ENCODE measurements at places on chromosomes 5 and 9.

DNA sequence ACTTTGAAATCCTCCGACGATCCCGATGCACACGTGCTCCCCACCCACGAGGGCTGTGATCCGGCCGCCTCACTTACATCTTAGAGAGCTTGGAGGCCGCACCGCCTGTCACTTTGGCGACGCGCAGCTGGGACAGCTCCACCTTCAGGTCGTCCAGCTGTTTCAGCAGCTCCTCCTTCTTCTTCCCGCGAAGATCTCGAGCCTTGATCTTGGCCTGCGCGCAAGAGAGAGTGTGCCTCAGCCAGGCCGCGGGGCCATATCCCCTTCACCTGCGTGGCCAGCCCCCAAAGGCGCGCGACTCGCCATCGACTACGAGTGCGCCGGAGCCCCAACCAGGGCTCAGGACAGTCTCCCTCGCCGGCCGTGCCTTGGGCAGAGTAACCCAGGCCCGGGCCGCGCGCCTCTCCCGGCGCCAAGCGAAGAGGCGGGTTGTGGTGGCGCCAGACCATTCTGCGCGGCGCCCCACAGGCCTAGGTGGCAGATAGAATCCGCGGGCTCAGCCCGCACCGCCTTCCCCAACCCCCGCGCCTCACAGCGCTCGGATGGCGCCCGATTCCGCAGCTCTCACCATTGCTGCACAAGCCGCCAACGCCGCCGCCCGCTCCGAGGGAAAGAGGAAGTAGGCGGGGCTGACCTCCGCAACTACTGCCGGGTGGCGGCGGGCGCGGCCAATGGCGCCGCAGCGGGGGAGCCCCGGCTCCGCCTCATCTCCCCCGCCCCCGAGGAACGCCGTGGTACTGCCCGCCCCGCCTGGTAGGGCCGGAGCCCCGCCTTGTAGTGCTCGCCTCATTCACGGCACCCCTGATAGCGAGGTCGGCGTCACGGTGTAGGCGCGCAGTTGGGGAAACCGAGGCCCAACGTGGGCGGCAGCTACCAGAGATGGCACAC, at the start of the genes ARPC5L and RPL35:
ARPC5L (plus strand) TSS at position 789 of the 888 bp plus-strand sequence. CDS start 7,161 bp downstream, outside the sequence.
RPL35 (minus strand) TSS at position 616 of the 888 bp plus-strand sequence; CDS start at position 571, 45 bp downstream.
- peak; percentile 95 for DNase-seq

DNA sequence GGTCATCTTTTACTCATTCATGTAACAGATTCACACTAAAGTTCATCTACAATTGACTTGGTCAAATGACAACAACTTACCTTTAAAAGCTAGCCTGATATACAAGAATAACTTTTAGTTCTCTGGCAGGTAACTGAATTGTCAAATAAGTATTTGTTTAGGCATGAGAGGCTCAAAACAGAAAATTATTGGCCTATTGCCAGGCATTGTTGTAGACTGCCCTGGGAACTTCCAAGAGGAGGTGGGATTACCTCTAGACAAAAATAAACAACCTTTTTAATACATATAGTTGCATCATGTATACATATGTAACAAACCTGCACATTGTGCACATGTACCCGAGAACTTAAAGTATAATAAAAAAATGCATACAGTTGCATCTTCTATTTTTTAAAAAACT, 18.2 kb upstream of the SLCO4C1 start:
- no peak for DNase-seq

DNA sequence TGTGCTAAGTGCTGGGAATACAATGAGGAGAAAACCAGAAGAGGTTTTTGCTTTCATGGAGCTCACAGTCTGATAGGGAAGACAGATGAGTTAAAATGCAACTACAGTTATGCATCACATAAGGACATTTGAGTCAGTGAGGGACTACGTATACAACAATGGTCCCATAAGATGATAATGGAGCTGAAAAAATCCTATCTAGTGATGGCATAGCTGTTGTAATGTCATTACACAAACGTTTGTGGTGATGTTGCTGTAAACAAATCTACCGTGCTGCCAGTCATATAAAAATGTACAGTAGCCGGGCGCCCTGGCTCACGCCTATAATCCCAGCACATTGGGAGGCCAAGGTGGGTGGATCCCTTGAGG, 110.1 kb upstream of the RAD23B start:
- no peak for DNase-seq

DNA sequence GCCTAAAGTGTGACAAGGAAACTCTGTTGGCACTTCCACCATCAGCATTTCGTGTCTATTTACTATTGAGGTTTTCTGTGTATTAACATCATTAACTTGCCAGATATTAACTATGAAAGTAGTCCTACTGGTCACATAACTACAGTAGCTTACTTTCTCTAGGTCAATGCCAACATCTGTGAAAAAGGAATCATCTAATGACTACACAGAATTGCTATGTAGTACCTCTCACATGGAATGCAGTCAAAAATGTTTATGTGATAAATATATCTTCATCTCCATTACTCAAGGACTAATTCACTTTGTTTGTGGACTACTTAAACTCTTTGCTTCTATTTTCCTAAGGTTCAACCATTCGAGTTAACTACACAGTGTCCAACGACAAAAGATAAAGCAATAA, 2.1 kb downstream of the SCAI start:
- DNase-seq: no peak

DNA sequence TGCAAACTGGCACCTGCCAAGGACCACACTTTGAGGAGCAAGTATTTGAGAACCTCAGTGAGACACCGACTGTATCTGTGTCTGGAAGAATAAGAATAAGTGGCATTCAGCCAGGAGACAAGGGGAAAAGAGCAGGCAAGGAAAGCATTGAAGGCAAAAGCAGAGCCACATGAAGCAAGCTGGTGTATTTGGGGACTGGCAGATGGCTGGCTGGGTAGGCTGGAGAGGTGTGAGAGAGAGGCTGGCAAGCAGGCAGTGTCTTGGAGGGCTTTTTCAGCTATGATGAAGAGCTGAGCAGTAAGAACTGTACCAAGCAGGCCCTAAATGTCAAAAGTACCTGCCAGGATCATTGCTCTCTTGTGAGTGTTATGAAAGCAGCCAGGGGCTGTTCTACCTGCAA, 14.1 kb upstream of the C5orf58 start:
- no peak for DNase-seq

DNA sequence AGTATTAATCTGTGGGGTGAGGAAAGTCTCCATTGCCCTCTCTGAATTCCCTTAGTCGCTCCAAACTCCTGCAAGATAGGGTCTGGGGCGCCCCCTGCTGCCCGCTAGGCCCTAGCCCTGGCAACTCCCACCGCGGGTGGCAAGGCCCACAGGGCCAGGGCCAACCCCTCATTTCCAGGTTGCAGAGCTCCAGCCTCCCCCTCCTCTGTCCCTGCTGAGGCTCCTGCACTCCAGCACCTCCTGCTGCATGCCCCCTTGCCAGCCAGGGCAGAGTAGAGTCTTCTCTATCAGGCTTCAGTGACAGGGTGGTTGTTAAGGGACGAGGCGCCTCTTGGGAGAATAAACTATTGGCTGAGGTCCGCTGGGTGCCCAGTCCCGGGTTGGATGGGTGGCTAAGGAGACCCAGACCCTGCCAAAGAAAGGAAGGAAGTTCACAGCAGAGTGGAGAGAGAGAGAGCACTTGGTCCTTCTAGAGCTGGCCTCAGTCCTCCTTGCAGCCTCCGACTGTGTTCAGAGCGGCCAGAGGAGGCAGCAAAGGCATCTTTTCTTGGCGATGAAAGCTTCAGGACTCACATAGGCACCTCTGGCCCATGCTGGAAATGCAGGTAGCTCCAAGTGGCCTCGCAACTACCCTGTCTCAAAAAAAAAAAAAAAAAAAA, 45.6 kb downstream of the SAR1B start:
- DNase-seq: peak; percentile 86

DNA sequence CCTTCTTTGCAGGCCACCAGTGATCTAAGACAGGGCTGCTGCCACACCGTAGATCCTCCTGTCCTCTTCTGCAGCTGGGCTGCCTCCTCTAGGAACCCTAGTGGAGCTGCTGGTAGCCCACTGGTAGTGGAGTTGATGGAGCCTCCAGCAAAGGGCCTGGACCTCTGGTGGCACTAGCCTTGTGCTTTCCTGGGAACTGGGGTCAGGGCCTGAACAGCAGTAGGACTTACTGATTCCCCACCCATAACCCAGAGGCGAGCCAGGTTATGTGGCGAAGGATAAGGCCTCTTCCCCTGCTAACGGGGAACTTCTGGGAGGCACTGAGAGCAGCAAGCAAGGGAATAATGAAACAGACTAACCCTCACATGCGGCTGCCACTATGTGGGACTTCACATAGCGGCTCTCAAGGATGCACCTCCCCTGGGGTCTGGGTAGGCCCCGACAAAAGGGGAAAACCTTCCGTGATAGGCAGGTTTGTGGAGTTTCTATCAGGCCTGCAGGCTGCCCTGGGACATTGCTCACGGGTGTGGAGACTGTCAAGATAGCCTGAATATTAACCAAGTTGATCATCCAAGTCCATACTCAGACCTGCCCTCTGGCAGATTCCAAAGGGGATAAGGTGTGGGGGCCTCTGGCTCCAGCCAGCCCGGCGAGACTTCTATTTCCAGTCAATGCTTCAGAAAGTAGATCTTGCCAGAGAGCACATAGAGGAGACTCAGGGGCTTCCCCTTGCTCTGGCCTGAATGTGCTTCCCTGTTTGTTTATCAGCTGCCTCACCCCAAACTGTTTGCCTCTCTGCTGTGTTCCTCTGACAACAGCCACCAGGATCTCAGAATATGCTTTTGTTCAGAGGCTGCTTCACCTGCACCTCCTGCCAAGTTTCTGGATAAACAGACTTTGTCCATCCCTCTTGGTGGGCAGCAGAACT, 7.4 kb downstream of the SLC22A4 start:
- no peak for DNase-seq

DNA sequence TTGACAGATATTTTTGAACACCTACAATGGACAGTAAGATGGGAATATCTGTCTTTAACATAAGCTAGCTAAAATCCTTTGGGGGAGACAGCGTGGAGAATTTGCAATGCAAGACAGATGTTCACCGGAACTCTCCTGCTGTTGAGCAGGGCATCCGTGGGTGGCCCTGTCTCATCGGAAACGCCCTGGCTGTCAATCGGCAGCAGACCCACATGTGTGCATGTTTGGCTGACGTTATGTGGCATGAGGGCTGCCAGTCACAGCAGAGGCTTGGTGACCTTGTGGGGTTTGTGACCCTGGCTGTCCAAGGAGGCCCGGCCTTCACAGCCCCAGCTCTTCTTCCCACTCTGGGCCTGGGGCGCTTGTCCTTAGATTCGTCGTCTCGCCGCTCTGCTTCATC, 129.7 kb upstream of the OTULINL start:
- DNase-seq: no peak

GRCh38 chr9:35374436-35374835, 115.5 kb upstream of the RUSC2 start:
- DNase-seq: no peak

GRCh38 chr5:15421921-15422412, 78.0 kb upstream of the FBXL7 start:
- no peak for DNase-seq

DNA sequence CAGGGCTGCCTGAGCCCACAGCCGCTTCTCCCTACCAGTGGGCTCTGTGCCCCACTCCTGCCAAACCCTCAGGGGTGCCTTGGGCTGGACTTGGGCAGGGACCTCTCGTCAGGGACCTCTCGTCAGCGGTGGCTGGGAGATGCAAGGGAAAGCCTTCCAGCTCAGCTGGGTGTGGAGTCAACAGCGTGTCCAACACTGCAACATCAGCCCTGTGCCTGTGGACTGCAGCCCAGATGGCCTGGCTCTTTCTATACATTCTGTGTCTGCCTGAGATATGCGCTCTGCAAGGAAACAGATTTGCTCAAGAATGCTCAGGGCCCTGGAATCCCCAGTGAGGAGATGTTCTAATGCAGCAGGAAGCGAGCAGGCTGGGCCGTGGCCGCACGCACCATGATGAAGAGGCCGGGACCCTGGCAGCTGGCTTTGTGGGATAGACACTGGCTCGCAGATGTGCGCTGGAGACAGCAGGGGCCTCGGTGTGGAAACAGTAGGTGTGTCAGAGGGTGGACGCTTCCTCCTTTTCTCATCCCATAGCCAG, 85.0 kb upstream of the COL5A1 start:
- DNase-seq: no peak

GRCh38 chr5:124179819-124180218, 566.6 kb downstream of the ZNF608 start:
- no peak for DNase-seq

- no peak for DNase-seq
These were observed 48.9 kb downstream of the MED27 start for GRCh38 chr9:132030626-132031325.

- DNase-seq: no peak
These were observed 38.8 kb downstream of the PAEP start for GRCh38 chr9:135600296-135600817.

- no peak for DNase-seq
These were observed 43.0 kb downstream of the HSD17B3 start for GRCh38 chr9:96258967-96259366.

GRCh38 chr9:86241216-86241615, 18.2 kb downstream of the C9orf153 start:
- DNase-seq: no peak

Measured in activated CD4-positive, alpha-beta T cell treated with anti-CD3 and anti-CD28 coated beads, Interleukin-2, amount 10 ng/mL, durations not matched to agents 7 days and 5 days (primary cell).